ENCODE measurements at places on chromosomes 12 and 14.

DNA sequence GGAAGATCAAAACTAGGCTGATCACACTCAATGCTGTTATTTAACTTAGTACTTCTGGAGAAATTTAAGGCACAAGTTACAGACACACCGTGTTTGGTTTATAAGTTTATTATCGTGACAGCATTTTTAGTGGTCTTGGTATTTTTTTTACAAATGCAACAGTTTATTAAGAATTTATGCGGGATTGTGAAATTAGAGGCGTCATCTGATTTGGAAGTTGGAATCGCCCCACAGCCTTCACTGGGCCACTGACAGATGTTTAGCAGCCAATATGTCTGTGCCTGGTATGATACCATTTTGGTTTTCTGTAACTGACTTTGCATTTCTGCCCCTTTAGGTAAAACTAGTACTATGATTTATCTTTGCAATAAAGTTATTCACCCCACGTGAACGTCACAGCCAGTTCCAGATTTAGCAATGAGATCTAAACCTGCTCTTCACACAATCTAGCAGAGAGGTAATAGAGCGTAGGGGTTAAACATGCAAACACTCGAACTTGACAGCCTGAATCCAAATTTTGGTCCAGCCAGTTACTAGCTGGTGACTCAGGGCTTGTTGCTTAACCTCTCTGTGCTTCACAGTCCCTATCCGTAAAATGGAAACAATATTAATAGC lies 73.2 kb upstream of the SSTR1 start:
- no peak for DNase-seq

- no peak for DNase-seq
These were observed 147.4 kb downstream of the BCL11B start for GRCh38 chr14:99124482-99125105.

DNA sequence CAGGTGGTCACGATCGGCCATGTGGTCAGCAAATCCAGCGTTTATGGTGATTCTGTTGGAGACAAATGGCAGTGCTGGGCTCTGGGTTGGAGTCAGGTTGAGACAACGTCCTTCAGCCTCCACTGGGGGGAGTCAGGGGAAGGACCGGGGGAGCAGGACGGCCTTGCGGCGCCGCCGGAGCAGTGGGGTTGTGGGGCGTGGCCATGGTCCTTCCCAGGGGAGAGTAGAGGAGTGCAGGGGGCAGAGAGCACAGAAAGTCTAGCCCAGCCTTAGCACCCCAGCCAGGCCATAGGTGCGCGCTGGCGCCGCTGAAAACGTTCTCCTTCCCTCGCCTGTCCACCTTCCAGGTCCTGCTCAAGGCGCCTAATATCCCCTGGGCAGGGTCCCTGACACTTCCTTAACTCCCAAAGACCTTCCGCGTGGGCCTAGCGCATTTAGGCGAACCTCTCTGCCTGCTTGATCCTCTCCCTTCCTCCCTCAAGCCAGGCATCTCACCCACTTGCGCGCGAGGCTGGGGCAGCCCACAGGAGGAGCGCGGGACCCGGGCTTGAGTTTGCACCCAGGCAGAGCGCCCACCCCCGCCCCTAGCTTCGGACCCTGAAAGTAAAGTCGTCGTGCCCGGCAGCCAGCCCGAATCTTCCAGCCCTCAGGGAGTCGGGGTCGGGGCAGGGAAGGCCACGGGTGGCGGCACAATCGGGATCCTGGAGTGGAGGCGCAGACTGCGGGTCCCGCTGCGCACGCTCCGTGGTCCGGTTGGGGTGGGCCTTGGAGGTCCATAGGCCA lies 3.1 kb upstream of the KIF26A start:
- DNase-seq, result no peak

DNA sequence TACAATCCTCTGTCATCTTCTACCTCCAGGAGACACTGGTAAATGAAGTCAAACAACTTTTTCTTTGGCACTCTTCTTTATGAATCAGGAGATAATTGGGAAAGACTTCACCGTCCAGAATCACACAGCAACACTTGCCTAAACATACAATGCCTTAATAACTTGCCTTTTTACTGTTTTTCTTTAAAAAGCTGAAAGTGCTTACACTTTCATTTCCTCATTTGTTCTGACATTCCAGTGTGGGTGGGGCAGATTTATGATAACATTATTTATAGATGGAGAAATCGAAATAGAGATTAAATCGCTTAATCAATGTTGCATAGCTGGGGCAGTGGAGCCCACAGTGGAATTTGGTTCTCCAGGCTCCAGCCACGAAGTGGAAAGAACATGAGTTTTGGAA lies 2.8 kb upstream of the FRS2 start:
- DNase-seq, result no peak

DNA sequence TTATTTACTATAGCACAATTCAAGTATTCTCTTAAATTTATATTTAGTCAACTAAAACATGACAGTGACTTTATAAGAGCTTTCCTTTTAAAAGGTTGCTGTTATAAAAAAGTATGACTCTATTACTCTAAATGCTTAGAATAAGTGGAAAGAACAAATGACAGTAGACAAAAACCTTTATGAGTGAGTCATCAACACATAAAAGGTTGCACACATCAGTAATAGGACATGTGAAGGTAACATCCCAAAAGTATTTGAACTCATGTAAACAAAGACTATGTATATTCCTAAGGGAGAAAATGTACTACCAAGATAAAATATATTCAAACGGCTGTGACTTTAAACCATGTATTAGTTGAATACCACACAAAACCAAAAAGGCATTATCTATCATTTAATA lies 98.8 kb downstream of the PAWR start:
- no peak for DNase-seq

DNA sequence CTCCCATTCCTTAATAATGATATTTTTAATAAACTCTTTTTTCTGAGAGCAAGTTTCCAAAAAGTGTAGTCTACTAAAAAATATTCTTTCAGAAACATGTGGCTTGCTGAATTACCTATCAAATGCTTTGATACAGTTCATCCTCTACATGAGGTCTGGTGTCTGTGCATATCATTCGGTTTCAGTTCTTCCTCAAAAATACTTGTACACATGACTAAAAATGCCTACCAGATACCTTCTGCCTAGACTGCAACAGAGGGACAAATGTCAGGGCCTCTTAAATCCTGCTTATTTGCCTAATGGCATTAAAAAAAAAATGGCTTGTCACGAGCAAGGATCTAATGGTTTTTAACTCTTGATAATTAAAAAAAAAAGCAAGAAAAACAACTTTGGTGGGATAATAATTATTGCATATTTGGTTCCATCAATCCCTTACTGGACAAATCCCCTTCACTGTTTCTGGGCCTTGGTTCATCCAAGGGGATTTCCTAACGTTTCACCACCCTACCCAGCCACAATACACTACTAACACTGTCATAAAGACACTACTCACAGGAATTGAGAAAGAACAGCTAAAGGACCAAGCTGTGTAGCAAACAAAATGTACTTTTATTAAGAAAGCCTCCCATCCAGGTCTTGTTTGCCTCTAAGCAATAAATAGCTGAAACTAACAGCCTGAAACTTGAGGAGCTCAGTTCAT lies 45.7 kb downstream of the PARP11 start:
- DNase-seq, result no peak

- no peak for DNase-seq
These were observed 4.4 kb downstream of the UBE3B start for GRCh38 chr12:109481863-109482262.

DNA sequence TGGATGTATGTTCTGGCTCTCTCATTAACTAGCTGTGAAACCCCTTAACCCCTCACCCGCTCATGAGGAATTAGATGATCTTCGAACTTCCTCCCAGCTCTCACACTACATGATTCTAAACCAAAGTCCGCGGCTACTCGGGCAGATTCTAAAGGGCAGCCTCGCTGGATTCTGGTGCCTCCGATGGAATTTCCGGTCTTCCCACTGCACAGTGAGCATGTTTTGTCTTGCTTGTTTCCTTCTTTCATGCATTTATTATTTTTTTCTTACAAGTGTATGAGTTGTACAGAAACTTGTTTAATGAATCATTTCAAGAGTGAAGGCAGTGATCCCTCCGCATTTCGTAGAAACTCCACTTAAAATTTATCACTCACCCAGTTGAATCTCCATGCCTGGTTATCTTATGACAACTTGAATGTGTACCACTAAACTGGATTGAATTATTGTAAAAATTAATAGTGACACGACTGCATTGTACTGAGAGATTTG lies 4.5 kb upstream of the HCAR3 start:
- no peak for DNase-seq

- DNase-seq, result no peak
These were observed 9.7 kb upstream of the IFI27 start for GRCh38 chr14:94100847-94101246.

DNA sequence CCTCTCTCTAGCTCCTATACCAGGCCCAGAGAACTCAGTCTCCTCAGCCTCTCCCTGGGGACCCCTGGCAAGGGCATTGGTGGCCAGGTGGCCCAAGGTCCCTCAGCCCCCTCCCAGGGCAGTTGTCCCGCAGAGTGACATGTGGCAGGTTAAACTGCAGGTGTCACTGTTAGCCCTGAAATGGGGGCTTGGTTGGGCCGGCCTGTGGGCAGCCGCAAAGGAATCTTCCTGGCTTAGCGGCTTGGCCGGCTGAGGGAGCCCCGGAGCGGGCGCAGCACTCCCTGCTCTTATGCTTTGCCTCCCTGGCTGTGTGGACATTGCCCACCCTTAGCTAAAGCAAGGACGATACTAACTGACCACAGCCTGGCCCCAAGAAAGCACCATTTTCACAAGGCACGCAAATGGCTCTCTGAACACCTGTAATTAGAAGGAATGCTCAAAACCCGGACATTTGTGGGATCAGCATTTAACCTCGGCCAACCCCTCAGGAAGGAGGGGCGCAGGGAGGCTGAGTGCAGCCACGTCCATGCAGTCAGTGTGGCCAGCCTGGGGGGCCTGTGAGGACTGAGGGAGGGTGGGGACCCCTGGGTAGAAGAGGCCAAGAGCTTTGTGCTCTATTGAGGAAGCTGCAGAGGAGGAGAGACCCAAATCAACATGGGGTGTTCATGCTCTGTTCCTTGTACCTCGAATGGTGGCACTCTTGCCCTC lies 82.2 kb downstream of the PAPOLA start:
- no peak for DNase-seq

- no peak for DNase-seq
These were observed 190.3 kb downstream of the KCNH5 start for GRCh38 chr14:62854951-62855350.

- DNase-seq, result no peak
These were observed 2.9 kb upstream of the NAB2 start for GRCh38 chr12:57085999-57086492.

DNA sequence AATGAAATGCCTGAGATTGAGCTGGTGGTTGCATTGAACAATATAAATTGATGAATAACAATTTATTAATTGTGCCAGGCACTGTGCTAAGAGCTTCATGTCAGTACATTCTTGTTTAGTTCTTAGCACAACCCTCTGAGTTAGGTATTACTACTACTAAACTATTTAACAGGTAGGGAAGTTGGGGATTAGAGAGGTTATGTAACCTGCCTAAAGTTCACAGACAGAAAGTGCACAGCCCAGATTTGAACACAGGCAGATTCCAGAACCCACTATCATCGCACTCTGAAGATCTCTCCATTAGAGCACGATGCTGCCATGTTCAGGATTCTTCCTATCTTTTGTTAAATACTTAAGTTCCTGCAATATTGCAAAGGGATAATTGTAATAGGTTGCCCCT lies 49.3 kb downstream of the ETV6 start:
- no peak for DNase-seq

DNA sequence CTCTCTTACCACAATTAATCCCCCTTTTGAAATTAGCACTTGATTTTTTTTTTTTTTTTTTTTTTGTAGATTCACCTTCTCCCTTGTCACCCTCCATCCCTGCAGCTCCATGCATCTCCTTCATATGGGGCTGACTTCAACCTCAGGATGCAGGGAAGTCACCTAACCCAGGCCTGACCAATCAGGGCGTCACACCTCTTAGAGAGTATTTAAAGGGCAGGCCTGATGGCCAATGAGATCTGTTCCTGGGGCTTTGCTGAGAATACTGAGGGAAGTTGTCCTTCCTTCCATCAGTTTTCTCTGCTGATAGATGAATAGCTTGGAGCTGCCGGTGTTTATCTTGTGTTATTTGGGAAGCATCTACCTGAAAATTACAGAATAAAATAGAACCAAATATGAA lies 1104.7 kb upstream of the TMEM132C start:
- DNase-seq, result no peak

DNA sequence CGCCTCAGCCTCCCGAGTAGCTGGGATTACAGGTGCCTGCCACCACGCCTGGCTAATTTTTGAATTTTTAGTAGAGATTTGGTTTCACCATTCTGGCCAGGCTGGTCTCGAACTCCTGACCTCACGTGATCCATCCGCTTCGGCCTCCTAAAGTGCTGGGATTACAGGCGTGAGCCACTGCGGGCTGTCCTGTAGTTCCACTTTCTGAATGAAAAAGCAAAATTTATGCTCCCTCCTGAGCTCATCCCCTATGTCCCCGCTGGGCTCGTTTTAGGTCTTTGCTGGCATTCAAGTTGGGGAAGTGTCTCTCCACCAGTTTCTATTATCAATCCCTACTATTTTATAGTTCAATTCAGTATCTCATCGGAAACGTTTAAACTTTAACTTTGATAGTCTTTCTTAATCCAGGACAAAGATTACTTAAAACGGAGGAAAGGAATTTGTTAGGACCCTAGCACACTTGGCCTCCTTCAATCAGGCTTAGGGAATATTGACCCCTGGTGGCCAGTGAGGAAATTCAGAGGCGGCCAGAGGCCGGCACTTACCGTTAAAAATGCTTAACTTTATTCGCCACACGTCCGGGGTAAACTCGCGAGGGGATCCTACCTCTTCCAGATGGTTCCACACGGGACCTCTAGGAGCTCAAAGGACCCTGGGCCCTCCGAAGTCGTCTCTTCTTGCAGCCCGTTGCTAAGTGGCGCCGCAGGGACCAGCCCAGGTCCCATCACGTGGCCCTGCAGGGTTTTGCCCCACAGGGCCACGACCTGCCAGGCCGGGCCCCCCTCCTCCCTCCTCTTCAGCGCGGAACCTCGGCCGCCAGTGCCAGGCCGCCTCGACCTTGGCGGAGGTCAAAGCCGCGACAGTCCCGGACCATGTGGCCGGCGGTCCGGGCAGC lies 11.4 kb upstream of the DNAL1 start:
- DNase-seq, result peak; percentile 31

GRCh38 chr12:32897281-32897610 lies 669 bp upstream of the PKP2 start:
- no peak for DNase-seq

DNA sequence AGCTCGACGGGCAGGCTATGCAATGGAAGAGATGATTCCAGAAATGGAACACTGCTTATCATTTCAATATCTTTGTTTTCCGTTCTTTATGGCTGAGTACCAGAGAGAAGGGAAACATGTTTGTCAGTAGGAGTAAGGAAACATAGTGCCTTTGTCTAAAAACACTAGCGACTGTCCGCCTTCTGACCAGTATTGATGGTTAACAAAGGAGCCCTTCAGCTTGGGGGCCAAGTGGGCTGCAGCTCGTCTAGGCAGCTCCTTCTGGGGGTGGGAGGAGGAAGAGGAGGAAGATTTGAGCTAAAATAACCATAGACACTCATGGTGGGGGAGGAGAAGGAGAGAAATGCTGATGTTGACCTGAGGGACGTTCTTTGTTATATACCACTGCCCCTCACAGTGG lies 15.0 kb downstream of the COQ5 start:
- DNase-seq, result no peak

- DNase-seq, result no peak
These were observed 229.6 kb upstream of the EGLN3 start for GRCh38 chr14:34180434-34180833.

- no peak for DNase-seq
These were observed 139.7 kb downstream of the CNTN1 start for GRCh38 chr12:40831916-40832315.

Measured in stimulated activated CD8-positive, alpha-beta memory T cell treated with anti-CD3 and anti-CD28 coated beads, Interleukin-15, amount 100 ng/mL, for 4 hours (primary cell).